ENCODE measurements at places on chromosomes 5 and 9.

DNA sequence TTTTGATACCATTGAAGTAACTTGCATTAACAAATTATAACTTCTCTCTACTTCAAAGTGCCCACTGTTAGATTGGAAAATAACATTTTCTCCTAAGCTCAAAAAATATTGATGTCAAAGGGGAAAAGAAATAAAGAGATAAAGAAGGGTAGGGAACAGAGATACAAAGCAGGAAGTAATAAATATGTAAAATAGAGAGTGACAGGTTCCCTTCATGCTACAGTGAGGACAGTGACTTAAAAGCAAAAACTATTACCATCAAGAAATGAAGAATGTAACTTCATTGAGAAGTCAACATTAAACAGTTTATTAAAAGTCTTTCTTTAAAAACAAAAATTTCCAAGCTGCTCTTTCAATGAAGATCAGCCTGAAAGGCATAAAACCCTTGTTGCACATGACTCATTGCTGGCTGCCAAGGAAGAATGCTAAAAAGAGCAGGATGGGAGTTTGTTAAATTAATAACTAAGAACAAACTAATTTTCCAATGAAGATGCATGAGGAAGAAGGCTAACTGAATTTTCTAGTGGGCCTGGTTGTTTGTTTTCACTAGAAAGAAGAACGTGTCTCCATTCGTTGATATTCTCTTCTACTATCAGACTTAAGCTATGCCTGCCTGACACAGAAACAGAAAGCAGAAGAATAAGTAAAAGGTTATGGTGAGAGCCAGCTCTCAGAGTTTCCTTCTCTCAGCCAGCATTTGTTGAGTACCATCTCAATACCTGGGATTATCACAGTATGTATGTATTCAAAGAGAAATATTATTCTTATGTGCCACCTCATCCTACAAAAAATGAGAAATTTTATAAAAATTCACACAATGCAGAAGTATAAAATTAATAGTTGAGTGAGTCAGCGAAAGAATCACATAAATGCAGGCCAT is 197.8 kb upstream of the NREP start:
- no peak for DNase-seq

- DNase-seq, result no peak
Observed at GRCh38 chr9:101418518-101419430, 16.8 kb downstream of the ALDOB start.

DNA sequence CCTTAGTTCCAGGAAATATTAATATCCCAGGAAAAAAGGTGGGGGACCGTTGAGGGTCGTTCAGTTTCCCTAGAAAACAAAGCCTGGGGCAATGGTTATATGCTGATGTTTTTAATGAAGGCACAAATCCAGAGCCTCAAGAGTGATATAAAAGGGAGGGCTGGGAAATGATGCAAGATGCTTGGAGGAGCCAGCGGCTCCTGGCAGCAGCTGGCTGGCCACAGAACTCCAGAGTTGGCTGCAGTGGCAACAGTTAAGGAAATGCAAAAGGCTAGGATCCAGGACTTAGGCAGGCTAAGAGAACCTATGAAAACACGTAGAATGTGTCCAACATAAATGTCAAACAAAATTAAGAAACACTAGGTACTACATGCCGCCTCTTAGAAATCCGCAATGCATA is 31.0 kb upstream of the B4GALT1 start:
- DNase-seq, result no peak

- peak; percentile 57 for DNase-seq
Observed at GRCh38 chr5:168987543-168988300, 313.2 kb downstream of the SLIT3 start.

DNA sequence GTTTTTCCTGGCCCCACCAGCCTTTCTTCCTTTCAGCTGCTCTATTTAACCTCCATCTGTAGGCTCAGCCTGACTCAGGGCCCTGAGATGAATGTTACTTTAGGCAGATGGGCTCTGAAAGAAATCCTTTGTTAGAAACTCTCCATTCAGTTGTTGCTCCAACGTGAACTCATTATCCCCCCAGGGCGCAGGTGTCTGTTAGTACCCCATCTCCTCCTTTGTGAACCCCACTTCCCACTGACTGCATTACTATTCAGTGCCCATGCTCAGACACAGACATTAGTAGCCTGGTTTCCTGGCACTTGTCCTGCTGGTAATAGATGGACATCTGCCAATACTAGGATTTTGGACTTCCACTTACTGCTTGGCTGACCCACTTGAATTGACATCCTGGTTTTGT is 1271.6 kb downstream of the PTPRD start:
- no peak for DNase-seq

DNA sequence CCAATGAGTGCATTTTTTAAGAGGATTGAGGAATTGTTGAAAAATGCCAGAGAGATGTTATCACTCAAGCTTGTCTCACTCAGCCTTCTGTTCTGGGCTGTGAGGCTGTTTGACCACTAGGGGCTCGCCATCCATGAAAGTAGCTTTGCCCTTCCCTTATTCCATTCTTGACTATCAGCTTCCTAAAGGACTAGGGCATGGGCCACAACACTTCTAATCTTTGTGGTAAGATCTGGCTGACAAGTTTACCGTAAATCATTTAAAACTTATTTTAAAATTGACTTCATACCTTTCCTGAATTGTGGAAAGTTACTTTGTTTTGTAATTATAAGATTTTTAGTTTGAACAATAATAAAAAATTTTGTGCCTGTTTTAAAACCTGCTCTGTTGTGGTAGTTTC is 49.5 kb downstream of the TJP2 start:
- DNase-seq, result peak; percentile 4

- DNase-seq, result no peak
Observed at GRCh38 chr5:56272765-56273164, 39.6 kb upstream of the ANKRD55 start.

DNA sequence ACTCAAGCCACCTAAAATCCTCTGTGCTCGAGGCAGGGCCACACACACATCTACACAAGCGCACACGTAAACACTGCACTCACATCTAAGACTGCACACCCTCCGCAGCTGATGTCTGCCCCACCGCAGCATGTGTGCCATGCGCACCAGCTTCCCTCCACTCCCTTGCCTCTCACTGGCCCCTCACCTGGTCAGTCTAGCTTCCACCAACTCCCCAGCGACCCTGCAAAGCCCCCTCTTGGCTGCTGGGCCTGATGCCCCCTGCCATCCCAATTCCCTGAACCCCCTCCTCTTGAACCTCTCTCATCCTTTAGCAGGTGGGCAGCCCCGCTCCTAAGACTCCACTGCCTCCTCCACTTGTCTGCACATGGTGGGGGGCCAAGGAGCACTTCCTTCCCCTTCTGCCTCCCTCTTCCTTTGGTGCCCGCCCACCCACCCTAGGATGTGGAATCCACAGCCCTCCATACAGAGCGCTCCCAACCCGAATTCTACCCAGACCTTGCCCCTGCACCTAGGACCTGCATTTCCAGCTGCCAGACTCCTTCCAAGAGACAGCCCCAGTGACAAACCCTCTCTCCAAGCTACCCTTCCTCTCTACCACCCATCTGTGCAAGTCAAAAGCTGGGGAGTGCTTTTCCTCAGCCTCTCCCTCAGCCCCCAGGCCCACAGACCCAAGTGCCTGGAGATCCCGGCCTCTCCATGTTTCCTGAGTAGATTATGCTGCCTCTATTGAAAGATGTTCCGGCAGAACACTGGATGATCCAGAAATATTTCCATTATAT is 23.9 kb downstream of the ADAMTS2 start:
- no peak for DNase-seq

GRCh38 chr9:93365427-93366118 is 85.9 kb upstream of the FAM120A start:
- no peak for DNase-seq

DNA sequence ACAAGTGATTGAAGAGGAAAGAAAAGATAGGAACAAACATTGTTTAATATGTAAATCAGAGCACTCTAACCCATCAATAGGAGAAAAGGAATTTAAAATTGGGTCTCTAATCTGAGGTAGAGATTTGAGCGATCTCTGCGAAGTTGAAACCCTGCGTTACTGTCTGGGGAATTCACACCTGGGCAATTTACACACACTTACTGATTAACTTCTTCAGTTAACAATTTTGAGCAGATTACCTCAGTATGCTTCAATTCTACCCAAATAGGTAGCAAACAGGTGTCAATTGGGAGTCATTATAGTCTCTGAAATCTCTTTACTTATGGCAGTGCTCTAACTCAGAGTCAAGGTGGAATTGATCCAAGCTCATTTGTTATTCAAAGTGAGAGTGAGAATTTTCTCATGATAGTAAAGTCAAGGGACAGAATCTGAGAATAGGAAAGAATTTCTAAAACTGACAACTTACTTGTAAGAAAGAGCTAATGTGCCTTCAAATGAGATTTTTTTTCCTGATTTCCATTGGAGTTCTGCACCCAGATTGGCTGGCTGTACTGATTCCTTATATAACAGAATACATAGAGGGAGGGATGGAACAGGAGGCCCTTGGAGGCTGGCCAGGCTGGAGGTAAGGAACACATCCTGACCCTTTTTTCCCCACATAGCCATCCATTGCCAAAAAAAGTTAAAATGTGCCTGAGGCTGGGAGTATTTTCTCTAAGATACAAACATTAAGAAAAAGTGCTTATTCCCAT is 27.1 kb upstream of the IFNA14 start:
- no peak for DNase-seq

DNA sequence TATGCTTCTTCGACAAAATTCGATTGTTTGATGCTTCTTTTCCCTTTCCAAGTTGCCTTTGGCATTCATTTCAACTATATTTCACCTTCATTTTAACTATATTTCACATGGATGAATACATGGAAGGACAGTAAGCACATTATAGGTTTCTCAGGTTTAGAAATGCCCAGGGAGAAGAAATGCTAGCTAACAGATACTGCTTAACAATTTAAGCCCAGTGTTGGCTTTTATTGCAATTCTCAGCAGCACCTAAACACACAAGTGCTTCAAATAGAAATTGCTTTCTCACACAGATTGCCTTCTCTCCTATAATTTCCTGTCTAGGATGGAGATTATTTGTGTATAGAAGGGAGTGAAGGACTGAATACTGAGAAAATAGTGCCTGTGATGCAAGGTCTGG is 30.2 kb upstream of the SMC5 start:
- DNase-seq, result no peak

- DNase-seq, result no peak
Observed at GRCh38 chr9:108209132-108209685, 646.6 kb downstream of the ACTL7B start.

- DNase-seq, result no peak
Observed at GRCh38 chr5:91136271-91136670, 246.8 kb downstream of the ARRDC3 start.

DNA sequence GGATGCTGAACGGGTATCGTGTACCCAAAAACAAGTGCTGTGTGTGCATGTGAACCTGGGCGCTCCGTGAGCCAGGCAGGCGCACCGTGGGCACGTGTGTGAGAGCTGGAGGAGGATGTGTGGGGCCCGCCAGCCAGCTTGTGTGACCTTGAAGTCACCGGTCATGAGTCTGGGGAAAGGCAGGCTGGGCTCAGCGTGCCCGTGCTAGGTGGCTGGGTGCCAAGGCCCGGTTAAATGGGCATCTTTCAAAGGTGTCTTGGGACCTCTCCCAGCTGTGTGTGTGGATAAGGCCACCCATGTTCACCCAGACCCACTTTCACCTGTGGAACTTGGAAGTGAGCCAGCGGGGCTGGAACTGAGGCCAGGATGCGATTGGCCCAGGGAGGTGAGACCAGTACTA is 3.4 kb downstream of the KCNT1 start:
- DNase-seq, result no peak

- DNase-seq, result no peak
Observed at GRCh38 chr5:161295721-161296250, 250.7 kb downstream of the GABRB2 start.

- DNase-seq, result no peak
Observed at GRCh38 chr5:74054139-74054538, 428.1 kb downstream of the ARHGEF28 start.

GRCh38 chr5:44679214-44679613 is 129.5 kb upstream of the MRPS30 start:
- DNase-seq, result no peak

Measured in activated CD4-positive, alpha-beta T cell treated with anti-CD3 and anti-CD28 coated beads, Interleukin-2, Interleukin-4, amounts not matched to agents 100 ng/mL and 50 ng/mL, durations not matched to agents 16 hours and 8 hours (primary cell).